Transverse colon (tissue), 4 donors: ENCODE measurements at places on chromosomes 7 and 10. TPM values are rescaled to one million over a fixed set of nuclear protein-coding genes. Genes with fewer than 3 reads are reported as not detected.

Gene CALHM2
- 3.2 TPM for total RNA-seq

Gene DNAJC12
- 2.0 TPM for total RNA-seq

Gene PKD2L1
- not detected for total RNA-seq

Gene NODAL
- not detected for total RNA-seq

Gene PDK4
- 134 TPM for total RNA-seq

Gene NPM3
- 13.5 TPM for total RNA-seq
